Stimulated activated CD4-positive, alpha-beta T cell treated with anti-CD3 and anti-CD28 coated beads, Interleukin-2, amount 100 ng/mL, for 24 hours (primary cell): ENCODE measurements at places on chromosomes 2 and 18.

DNA sequence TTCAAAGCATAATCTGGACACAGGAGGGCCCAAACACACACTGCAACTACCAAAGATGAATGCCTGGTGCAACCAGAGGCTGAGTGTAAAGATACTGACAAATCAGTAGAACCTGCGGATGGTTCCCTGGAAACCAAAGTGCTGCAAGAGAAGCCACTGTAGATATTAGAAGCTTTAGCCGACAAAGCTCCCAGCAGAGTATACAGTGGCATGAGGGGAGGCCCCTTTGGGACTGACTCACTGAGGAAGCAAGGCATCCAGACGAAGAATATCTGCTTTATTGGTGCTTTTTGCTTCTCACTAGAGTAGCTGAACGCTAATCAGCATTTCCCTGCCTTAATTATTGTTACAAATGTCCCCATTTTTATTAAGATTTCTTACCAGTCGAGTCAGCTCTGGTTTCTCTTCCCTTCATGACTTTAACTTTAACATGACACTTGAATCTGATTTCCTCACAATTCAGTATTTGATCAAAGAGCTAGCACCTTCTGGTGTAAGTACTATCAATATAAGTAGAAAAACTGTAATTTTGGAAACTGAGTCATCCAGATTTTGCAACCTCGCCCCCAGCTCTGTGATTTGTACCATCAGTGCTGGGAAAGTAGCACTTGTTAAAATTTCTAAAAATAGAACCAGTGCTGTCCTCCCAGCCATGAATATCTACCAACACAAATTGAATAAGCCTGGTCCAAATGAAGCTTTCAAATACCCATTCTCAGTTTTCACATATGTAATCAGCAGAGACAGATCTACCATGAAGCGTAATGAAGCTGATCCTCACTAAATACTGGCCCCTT is 34.2 kb downstream of the FIGN start:
- DNase-seq, result no peak

- no peak for DNase-seq
Measured at GRCh38 chr18:67379981-67380380, 136.5 kb downstream of the DSEL start.

GRCh38 chr2:158624071-158624667 is 167.4 kb downstream of the PKP4 start:
- DNase-seq, result no peak

DNA sequence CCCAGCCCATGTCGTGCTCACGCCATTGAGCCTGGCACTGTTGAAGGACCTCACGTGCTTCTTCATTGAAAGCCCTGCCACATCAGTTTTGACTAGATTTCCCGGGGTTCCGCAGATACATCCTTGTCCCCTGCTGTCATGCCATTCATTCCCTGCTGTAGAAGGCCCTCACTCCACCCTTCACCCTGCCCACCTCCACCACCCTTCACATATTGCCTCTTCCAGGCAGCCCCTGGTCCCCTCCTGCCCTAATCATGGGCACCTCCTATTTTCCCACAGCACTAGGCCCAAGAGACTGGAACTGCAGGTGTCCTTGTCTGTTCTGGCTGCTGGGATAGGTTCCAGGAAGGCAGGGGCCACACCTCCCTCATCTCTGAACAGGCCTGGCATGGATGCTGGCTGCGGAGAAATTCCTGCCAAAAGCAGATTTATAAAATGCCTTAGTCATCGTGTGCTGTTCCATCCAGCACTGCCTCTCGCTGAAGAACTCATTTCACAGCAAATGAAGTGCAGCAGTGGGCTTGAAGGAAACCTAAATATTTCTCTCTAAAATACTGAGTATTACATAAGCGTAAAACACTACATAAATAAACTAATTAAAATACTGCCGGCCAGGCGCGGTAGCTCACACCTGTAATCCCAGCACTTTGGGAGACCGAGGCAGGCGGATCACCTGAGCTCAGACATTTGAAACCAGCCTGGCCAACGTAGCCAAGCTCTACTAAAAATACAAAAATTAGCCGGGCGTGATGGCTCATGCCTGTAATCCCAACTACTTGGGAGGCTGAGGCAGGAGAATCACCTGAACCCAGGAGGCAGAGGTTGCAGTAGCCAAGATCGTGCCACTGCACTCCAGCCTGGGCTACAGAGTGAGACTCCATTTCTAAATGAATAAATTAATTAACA is 38.4 kb downstream of the EIF4E2 start:
- DNase-seq, result no peak

GRCh38 chr2:158600155-158600802 is 143.5 kb downstream of the PKP4 start:
- DNase-seq, result no peak

GRCh38 chr2:46151577-46151976 is 145.6 kb upstream of the EPAS1 start:
- DNase-seq, result no peak

GRCh38 chr2:159051133-159051532 is 82.7 kb downstream of the TANC1 start:
- no peak for DNase-seq

GRCh38 chr2:119377993-119378345 is 11.2 kb downstream of the DBI start:
- DNase-seq, result no peak
